ENCODE measurements at places on chromosomes 1 and 21.

DNA sequence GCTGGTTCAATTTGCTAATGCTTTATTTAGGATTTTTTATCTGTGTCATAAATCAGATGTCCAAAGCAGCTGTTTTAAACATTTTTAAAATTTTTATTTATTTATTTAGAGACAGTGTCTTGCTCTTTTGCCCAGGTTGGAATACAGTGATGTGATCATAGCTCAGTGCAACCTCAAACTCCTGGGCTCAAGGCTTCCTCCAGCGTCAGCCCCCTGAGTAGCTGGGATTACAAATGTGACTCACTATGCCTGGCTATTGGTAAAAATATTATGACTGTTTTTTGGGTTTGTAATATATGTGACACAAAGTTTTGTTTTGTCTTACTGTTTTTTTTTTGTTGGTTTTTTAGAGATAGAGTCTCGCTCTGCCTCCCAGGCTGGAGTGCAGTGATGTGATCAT is 11.8 kb downstream of the ZBED6 start:
- no peak for DNase-seq

DNA sequence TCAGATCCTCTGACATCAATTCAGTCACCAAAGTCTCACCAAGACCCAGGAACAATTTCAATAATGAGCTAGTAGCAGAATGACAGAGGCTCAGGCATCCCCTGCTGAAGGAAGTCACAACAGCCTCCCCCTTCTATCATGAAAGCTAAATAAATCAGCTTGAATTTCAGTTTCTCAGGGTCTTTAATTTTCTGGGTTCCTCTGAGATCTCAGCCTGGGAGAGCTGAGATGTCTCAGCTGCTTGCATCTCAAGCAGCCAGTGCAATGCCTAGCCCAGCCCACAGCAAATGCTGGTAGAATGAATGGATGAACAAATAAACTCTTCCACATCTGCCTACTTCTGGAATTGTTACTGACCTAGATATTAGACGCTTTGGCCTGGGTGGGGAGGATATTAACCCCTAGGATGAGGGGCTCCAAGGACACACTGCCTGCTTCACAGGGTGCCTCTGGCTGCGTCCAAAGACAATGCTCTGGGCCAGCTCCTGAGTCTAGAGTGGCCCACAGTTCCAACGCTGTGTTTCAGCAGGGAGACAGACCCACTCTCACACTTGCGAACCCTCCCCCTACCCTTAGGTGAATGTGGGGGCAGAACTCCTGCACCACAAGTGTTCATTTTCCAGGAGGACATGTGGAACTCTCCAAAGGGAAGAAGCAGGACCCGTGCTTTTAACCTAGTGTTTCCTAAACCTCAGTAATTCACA is 11.2 kb upstream of the LORICRIN start:
- DNase-seq, result no peak

DNA sequence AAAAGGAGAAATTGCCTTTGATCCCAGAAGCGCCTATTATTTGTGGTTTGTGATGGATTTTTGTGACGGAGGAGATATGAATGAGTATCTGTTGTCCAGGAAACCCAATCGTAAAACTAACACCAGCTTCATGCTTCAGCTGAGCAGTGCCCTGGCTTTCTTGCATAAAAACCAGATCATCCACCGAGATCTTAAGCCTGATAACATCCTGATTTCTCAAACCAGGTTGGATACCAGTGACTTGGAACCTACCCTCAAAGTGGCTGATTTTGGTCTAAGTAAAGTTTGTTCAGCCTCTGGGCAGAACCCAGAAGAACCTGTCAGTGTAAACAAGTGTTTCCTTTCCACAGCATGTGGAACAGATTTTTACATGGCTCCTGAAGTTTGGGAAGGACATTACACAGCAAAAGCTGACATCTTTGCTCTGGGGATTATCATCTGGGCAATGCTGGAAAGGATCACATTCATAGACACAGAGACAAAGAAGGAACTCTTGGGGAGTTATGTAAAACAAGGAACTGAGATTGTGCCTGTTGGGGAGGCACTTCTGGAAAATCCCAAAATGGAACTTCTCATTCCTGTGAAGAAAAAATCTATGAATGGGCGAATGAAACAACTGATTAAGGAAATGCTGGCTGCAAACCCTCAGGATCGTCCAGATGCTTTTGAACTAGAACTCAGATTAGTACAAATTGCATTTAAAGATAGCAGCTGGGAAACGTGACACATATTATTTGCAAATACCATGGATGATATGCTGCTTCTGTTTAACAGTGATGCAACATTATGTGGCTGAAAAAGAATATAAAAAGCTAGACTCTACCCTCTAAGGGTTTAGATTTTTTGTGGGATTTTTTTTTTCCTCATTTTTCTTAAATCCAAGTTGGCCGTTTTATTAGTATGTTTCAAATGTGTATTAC is 10.5 kb downstream of the PDIK1L start:
- DNase-seq, result no peak

GRCh38 chr21:39224930-39225329 is 41.7 kb upstream of the PSMG1 start:
- no peak for DNase-seq

DNA sequence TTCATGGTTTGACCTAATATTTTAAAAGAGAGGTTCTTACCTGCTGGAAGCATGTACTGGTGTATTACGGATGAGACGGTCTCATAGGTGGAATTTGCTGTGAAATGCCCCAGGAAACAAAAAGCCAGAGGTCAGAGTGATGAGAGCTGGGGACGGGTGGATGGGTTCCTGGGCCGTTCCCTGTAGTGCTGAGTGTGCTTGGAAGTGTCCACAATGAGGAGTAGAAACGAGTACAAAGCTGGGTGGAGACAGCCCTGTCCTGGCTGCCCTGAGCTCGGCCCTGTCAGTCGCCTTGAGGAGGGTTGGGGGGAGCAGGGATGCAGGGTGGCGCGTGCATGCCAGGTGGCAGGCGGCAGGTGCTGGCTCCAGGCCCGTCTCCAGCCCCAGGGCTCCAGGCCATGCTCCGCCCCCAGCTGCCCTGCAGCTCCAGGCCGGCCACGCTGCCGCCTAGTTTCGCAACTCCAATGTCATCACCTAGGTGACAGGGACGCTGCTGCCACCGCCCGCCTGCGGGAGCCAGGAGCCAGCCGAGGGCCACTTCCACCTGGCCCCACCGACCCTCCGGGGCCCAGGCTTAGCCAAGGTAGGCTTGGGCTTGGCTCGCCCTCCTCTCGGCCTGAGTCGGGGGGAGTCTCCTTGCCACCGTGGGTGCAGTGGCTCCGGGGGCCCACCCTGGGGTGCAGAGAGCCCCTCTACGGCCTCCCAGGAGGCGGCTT is 16.4 kb downstream of the TP73 start:
- DNase-seq, result no peak

GRCh38 chr1:96845464-96845863 is 123.9 kb downstream of the PTBP2 start:
- peak; percentile 5 for DNase-seq
